ENCODE measurements at places on chromosomes 12 and 14.
A peak's percentile ranks its signal among the peaks of the same experiment; 100 is the strongest.

GRCh38 chr12:122473543-122474323 lies 27.0 kb downstream of the ZCCHC8 start:
- DNase-seq: peak; percentile 87

DNA sequence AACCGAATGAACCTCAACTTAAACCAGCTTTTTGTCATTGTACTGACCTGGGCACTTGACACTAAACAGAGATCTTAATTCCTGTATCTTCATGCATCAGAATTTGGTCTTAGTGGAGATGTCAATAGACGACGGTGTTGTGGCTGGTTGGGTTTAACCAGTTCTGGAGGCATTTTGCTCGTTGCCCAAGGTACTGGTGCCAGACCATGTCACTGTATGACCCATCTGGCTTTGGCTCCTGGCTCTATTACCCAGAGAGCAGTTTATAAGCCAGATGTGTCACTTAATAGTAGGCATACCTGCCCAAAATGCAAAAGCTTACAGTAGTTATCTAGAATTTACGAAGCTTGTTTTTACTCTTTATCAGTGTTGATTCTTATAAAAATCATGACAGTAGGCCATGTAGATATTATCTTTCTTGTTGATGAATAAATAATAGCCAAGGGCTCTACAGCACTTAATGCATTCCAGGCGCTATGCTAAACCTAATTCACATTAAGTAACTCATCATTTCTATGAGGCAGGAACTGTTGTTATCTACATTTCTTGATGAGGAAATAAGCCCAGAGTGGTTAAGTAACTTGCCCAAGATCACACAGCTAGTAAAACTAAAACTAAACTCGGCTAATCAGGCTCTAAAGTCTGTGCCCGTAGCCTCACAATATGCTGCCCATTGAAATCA lies 179.7 kb upstream of the HIF1A start:
- DNase-seq: no peak

GRCh38 chr14:56205881-56206280 lies 87.7 kb downstream of the PELI2 start:
- DNase-seq: no peak

DNA sequence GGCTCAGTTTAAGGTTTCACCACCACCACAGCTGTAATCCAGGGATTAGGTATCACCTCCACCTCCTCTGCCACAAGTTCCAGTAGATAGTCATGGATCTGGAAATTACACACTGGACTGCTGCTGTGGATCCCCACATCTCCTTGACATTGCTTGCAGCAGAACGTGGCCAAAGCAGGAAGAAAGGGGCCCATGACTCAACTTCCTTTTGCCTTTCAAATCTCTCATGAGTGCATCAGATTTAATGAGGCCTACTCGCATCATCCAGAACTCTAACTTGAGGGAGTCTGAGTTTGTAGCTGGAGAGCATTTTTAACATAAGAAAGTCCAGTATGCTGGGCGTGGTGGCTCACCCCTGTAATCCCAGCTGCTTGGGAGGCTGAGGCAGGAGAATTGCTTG lies 29.2 kb upstream of the TMED10 start:
- peak; percentile 17 for DNase-seq

- peak; percentile 62 for DNase-seq
Measured at GRCh38 chr14:60723116-60723906, 840 bp downstream of the SIX4 start.

DNA sequence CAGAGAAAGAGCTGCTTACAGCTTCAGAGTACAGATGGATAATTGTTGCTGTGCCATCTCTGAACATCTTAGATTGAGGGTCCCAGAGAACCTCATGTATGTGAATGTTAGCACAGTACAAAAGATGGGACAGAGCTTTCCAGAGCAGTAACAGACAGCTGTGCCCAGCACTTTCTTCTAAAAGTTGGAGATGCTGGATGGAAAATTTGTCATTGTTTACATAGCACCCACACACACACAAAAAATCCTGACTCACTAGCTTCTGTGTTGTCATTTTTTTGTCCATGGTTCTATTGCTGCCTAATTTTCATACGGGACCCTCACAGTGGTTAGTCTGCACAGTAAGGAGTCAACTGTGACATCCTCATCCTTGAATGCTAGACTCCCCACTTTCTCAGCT lies 374.7 kb downstream of the DIO2 start:
- DNase-seq: no peak

DNA sequence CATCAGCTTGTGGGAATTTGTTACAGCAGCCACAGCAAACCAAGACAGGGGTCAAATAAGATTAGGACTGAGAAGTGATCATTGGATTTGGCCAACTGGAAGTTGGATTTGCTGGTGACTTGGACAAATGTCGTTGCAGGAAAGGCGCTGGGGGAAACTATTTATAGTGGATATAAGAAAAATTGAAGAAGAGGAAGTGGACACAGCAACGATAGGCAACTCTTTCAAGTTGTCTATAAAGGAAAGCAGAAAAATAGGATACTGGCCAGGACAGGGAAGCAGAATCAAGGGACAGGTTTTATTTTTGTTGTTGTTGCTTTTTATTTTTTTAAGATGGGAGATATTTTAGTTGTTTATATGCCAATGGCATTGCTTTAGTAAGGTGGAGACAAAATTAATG lies 56.2 kb upstream of the RTRAF start:
- DNase-seq: no peak

DNA sequence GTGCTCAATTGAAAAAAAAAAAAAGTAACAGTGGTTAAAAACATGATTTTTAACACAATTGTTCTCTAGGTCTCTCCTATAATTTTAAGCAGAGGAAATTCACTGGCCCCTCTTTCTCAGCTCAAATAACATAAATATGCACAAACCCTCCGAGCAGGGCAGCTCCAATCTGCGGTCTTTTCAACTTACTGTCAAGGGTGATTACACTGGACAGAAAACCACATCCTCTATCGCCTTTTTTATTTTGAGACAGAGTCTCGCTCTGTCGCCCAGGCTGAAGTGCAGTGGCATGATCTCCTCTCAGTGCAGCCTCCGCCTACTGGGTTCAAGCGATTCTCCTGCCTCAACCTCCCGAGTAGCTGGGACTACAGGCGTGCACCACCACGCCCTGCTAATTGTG lies 16.5 kb upstream of the GABARAPL1 start:
- no peak for DNase-seq

DNA sequence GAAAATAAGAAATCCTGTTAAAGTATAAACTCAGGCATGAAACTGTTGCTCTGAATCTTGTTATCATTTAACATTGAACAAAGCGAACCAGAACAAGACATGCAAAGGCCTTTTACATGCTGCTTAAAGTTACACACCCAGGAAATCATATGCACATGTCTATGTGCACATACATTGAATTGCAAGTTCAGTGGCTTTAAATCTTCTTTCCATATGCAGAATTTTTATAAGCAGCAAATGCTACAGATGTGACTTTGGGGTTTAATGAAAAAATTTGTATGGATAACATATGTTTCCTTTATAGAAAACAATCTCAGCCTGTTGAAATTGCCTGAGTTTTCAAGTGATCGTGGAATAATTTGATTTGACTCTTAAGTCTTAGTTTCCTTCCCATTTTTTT lies 193.9 kb downstream of the AEBP2 start:
- DNase-seq: no peak

DNA sequence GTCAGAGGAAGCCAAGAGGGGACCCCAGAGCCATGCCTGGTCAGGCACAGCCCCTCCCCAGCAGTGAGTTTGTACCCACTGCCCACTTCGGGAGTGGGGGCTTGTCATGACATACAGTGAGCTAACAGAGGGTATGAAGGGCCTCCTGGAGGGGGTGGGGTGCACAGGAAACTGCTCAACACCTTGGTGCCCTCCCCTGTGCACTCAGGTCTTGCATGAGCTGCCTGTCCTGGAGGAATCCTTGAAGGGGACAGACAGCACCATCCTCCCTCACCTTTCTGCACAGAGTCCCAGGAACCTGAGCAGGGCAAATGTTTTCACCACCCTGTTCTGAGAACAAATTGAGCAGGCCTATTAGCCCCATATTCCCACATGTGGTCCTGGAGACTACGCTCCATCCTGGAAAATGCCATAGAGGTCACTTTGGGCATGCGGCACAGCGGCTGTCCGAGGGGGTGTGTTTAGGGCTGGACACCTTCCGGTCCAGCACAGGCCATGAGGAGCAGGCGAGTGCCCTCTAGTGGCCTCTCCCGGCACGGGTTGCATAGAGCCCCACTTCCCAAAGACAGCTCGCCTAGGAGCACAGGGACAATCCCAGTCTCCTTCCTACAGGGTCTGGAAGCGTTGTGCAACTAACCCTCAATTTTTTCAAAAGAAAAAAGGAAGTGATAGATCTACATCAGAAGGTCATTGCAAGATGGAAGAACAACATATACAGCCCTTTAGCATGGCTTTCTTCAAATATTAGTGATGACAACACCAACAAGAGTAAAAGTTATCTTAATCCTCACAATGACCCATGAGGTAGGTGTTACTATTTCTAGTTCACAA lies 31.9 kb upstream of the ZFP36L1 start:
- DNase-seq: peak; percentile 75

- DNase-seq: peak; percentile 45
Measured at GRCh38 chr14:61471297-61472005, 150.1 kb downstream of the PRKCH start.

GRCh38 chr12:57727758-57728395 lies 10.7 kb downstream of the AGAP2 start:
- DNase-seq: no peak

DNA sequence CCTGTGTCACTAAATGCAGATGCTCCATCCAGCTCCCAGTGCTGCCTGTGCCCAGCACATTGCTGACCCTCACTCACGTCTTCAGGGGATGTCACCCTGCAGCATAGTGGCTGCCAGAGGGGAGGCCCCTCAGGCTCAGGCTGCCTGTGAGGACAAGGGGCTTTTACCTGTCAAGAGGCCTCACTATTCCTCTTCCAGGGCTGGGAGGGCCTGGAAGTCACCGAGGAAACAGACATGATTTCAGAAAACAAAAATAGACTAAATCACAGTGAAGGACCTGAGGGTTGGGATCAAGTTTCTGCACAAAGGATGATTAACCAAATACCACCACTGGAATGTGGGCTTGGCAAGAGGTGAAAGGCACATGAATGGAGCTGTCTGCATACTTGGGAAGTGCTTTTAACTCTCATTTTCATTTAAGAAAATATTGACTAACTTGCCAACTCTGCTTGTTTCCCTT lies 1202.3 kb downstream of the BCL11B start:
- no peak for DNase-seq

Data from fibroblast of villous mesenchyme (primary cell).